CD4-positive, alpha-beta T cell (primary cell): ENCODE measurements at places on chromosomes 3 and 15.

- no peak for DNase-seq
Measured at GRCh38 chr15:95059346-95059905, 828.1 kb downstream of the MCTP2 start.

DNA sequence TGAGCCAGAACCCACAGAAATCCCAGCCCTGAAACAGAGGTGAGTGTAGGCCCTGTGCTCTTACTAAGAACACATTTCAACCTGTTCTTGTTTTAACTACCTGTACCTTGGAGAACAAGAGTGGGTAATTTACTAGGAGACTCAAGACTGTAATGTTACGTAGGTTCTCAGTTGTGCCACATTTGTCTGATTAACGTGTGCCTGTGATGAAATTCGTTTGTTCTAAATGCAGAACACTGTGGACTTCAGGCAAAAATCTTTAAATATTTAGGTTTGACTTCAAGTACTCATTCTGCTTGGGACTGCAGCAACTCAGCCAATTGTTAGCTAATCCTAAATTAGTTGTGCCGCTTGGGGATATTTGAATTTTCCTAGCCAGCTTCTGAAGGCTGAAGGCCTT lies 28.3 kb downstream of the GTF2E1 start:
- DNase-seq, result no peak

GRCh38 chr15:92524161-92524560 lies 130.5 kb downstream of the ST8SIA2 start:
- DNase-seq, result no peak

DNA sequence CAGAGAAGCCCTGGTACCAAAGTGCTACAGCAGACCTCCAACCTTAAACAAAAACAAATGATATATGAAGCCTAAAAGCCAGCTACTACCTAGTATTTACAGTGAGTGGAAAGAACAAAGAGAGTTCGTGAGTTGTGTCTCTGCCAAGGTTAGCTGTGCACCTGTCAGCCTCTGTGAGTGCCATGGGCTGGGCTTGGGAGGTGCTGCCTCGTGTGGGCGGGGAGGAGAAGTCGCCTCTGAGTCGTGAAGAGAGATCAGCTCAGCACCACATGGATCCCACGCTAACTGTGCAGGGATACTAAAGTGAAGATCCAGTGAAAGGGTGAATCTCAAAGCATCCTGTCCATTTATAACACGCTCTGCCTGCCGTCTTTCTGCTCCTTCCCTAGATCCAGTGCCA lies 101.9 kb downstream of the CHDH start:
- DNase-seq, result no peak

GRCh38 chr15:69225355-69226022 lies 65.1 kb downstream of the GLCE start:
- DNase-seq, result peak; percentile 10

DNA sequence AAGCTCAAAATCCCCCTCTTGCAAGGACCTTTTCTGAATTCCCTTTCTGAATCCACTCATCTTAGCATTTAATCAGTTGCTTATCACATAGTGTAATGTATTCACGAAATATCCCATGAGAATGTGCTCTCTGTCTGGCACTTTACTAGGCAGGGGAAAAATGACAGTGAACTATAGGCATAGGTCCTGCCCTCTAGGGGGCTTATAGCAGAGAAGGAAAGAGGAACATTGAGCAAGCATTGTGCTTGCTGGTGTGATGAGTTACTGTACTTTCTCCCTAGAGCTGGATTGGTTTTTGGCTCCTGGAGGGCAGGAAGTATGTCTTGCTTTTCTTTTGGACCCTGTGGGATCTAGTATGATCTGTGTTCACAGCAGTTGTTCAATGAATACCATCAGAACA lies 26.5 kb downstream of the DUOX2 start:
- no peak for DNase-seq

DNA sequence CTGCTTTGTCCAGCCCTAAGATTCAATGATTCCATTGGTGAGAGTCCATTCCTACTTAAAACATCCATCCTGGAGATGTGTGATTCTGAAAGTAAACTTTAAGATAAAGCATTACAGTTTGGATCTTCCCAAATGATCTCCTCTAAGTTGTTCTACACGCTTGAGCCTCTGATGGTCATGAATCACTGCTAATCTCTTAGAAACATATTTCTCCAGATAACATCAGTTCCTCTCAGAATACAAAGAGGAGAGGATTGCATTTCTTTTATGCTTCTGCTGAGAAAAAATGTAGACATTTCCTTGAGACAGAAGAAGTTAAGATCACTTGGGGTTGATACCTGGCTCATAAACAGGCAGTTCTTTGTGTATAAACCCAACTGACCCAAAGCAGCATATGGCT lies 281.2 kb upstream of the DPH6 start:
- no peak for DNase-seq

DNA sequence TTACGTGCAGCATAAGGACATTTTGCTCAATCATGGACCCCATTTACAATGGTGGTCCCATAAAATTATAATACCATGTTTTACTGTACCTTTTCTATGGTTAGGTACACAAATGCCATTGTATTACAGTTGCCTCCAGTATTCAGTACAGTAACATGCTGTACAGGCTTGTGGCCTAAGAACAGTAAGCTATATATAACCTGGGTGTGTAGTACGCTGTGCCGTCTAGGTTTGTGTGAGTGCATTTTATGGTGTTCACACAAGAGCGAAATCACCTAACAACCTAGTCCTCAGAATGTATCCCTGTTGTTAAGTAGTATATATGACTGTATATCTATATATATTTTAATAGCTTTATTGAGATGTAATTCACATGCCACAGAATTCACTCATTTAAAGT lies 12.5 kb downstream of the ASB7 start:
- DNase-seq, result no peak

DNA sequence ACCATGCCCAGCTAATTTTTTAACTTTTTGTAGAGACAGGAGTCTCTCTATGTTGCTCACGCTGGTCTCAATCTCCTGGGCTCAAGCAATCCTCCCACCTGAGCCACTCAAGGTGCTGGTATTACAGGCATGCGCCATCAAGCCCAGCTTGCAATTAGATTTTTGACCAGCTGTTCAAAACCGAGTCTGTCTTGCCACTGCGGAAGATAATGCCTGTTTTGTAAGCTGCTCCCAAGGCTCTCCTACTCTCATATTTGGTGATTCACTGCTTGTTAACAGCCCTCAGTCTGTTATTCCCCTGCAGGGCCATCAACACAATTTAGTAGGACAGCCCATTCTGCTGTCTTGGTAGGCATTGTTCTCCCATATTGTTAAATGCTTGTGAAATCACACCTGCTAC lies 17.8 kb upstream of the MCCC1 start:
- DNase-seq, result no peak

DNA sequence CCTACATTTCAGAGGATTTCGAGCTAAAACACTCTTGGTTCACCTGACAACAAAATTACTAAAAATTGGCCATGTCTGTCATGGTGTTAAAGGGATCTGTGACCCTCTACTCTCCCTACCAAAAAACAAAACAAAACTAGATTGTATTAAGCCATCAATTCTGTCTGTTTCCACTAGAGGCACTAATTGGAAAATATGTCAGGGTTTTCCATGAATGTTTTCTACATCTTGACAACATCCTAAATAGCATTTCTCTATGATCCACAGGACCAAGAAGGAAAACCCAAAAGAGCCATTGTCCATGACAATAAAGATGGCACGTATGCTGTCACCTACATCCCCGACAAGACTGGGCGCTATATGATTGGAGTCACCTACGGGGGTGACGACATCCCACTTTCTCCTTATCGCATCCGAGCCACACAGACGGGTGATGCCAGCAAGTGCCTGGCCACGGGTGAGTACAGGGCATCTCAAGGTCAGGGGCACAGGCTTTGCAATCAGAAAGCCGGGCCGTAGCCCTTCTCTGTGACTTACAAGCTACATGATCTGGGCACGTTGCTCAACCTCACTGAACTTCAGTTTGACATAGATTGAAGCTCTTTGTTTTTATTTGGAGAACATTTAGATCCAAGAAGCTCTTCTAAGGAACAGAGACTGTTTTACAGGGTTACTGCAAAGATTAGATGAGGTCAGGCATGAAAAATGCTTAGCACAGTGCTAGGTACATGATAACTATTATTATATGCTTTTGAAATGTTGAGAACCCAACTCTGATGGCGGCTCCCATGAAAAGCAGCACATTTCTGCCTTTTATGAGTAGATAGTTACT lies 74.8 kb downstream of the DNASE1L3 start:
- no peak for DNase-seq

GRCh38 chr3:55191911-55192775 lies 264.3 kb upstream of the LRTM1 start:
- no peak for DNase-seq

- no peak for DNase-seq
Measured at GRCh38 chr15:66369773-66370651, 13.5 kb upstream of the TIPIN start.

- DNase-seq, result no peak
Measured at GRCh38 chr15:40486066-40486770, 15.4 kb downstream of the CHST14 start.

- no peak for DNase-seq
Measured at GRCh38 chr3:71168121-71168721, 415.3 kb downstream of the FOXP1 start.

- DNase-seq, result no peak
Measured at GRCh38 chr15:55606214-55606613, 18.1 kb upstream of the PYGO1 start.

GRCh38 chr3:129052675-129053074 lies 7.9 kb upstream of the GP9 start:
- DNase-seq, result no peak

- no peak for DNase-seq
Measured at GRCh38 chr15:70133296-70133695, 35.6 kb upstream of the TLE3 start.

GRCh38 chr3:153974614-153975013 lies 146.6 kb upstream of the ARHGEF26 start:
- DNase-seq, result no peak

GRCh38 chr3:135965129-135965505 lies 411 bp upstream of the PPP2R3A start:
- DNase-seq, result no peak

GRCh38 chr3:100100425-100100824 lies 13.9 kb downstream of the FILIP1L start:
- no peak for DNase-seq

GRCh38 chr3:198071602-198072287 lies 111.7 kb downstream of the LMLN start:
- no peak for DNase-seq

GRCh38 chr15:40054855-40055575 lies 16.0 kb upstream of the SRP14 start:
- peak; percentile 56 for DNase-seq

- no peak for DNase-seq
Measured at GRCh38 chr15:75723847-75724660, 11.4 kb upstream of the CSPG4 start.

- no peak for DNase-seq
Measured at GRCh38 chr3:107265526-107265925, 111.7 kb upstream of the CCDC54 start.

DNA sequence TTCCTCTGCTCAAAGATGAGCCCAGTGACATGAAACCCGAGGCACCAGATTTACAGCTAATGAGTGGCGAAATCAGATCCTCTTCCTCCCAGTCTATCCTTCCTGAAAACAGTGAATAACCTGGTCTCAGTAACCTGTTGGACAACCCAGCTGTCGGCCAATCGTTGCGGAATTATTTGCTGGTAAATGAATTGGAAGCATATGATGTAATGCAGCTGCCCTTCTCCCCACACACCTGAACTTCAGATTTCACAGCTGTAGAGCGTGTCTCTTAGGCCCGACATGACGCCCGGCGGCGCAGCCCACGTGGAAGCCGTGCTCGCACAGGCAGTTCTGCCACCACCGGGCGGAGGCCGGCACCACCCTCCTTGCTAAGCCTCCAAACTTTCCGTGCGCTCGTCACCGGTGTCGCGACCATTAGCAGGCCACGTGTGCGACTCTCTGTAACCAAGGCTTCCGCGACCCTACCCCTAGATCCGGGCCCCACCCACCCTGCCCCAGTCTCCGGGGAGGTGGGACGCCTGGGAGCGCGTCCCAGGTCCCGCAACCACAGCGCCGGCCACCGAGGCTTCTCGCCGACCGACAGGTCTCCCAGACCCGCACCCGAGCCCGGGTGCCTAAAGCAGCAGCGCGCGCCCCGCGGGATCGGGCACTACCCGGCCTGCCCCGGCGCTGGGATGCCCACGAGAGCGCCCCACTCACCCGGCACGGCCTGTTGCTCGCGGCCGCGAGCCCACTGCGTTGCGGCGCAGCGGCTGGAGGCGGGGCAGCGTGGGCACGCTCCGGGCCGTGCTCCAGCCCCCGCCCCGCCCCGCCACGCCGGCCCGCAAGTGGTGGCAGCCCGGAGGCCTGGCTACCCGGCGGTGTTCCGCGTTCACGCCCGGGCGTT lies at the start of gene RIOX2:
Gene RIOX2, minus strand, starts transcription at position 753 of the 889 bp plus-strand sequence. CDS start 4,838 bp downstream, outside the sequence.
- peak; percentile 73 for DNase-seq

DNA sequence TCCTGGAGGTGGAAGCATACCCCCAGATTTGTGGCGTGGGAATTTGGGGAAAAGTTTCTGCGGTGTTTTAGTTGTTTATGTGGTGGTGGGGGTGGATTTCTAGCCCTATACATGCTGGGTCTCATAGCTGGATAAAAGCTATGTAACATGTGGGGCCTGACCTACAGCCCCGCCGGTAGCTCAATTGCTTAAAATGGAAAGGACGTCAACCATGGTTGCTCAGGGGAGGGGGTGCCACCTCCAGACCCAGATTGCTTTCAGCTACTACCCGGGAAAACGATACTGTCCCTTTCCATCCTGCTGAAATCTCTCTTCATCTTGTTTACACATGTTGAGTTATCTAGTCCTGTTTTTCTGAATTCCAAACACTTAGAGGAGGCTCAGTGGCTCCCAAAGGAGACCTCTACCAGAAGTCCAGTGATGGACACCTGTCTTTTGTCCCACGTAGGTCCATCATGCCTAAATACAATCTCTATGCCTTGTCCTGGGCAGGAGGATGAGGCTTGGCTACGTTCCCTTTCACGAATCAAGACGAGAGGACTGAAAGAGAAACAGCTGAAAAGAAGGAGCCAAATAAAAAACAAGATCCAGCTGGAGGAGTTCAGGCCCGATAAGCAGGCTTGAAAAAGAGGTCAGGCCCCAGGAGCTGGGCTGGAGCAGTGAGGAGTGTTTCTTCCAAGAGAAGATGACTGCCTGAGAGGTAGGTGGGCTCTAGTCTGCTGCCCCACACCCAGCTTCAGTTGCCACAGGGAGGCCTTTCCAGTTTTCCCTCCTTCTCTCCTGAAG lies 72.1 kb upstream of the TPRG1 start:
- DNase-seq, result no peak

GRCh38 chr3:174321548-174321947 lies 537.6 kb upstream of the NAALADL2 start:
- no peak for DNase-seq

- DNase-seq, result no peak
Measured at GRCh38 chr3:9600597-9600996, 47.0 kb upstream of the LHFPL4 start.
